Right forelimb (tissue), 1 donor: ENCODE measurements at places on chromosomes 5 and 9.

DNA sequence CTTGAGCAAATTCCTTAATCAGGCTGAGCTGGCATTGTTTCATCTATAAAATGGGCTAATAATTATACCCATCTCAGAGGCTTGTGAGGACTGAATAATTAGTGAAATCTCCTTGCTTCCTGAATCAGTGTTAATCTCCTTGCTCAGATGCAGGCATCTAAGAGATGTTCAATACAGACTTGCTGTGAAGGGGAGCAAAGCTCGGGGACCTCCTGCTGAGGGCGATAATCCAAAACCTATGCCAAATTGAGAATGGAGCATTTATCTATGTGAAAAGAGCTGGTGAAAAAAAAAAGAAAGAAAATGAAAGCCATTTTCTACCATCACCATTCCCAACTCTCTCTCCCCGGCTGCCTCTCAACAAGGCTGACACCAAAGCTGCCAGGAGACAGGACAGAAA, 37.3 kb downstream of the ADRA1B start:
- DNase-seq: no peak

DNA sequence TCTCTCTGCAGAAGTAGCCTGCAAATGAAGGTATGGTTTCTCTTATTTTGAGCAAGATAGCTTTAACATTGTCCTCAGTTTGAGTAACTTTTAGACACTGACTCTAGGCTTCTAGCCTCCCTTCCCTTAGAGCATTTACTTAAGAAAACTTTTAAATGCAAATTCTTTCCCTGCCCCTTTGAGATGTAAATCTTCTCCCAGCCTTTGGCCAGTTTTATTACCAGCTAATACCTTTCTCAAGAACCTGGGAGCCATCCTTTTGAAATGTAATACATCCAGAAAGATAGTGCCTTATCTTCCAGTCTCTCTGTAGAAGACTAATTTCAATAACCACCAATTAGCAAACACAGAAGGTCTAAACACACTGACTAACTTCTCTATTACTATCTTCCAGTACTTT, 688.9 kb upstream of the CDH9 start:
- DNase-seq: no peak

DNA sequence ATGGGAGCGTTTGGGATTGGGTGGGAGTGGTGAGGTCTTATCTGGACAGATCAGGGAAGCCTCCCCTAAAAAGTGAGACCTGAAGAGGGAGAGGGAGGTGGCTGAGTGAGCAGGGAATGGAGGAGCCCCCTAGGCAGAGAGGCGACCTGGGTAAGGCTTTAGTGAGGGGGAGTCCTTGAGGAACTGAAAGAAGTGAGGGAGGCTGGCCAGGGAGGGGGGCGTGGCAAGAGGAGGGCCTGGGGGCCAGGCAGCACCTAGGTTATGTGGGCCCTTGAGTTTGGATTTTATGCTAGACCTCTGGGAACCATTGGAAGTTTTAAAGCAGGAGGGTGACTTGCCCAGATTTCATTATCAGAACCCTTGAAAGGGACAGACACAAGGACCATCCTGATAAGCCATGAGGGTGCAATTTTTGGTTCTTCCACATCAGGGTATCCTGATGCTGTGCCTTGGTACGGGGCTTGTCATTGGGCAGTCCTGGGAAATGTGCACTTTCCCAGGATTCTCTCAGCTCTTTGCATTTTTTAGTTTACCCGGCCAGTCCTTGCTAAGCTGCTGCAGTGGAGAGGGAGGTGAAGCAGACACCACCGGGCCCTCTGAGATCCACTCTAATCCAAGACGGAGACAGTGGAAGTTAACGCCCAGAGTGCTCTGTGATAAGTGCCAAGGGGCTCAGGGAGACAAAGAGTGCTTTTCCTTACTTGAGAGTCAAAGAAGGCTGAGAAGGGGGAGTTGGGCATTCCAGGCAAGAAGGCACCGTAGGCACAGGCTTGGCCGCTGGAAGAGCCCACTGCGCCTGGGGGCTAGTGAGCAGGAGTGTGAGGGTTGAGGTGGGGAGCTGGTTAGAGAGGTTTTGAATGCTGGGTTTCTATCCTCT, 16.1 kb downstream of the GSN start:
- no peak for DNase-seq

DNA sequence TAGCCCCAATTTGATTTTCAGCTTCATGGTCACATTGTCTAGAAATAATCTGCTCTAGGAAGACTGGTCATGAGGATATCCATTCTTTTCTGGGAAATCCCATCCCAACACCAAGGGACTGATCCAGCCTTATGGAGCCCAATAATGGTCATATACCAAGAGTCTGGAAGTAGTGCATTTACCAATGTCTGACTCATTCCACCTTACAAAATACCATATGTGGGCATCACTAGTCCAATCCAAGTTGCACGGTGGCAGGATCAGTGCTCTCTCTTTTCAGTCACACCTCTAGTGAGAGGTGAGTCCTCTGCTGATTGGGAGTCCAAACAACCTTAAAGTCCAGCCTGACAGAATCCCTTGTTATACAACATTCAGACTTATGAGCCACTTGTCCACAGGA, 73.7 kb downstream of the FEM1C start:
- DNase-seq: no peak

DNA sequence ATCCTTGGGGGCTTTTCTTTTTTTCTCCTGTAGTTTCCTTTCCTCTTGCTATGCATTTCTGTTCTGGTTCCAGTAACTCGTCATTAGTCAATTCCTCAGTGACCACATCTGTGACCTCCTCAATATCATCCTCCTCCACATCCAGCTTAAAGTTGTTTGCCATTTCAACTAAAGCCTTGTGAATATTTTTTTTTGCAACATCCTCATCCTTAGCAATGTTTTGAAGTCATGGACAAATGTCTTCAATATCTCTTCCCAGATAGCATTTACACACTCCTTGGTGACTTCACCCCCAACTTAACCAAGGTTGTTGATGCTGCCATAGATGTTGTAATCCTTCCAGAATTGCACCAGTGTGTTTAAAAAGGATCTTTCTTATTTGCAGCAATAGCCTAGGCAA, 14.7 kb upstream of the ADRB2 start:
- no peak for DNase-seq

DNA sequence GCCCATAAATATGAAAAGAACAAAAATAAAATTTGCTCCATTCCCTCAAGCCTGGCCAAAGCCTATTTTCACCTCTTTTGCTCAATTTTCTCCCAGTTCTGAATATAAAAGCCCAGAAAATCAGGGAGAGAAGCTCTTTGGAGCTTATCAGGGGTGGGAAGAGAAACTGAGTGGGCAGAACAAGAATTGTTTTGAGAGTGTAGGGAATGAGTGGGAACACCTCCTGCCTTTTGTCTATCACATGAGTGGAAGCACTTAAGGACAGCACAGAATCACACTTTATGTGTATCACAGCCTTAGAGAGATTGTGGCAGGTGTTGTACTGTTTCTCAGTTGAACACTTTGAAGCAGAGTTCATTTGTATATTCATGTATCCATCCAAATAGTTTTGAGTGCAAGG, 139.2 kb upstream of the HMHB1 start:
- no peak for DNase-seq

- DNase-seq: peak; percentile 49
Measured at GRCh38 chr5:179195561-179196404, 135.6 kb downstream of the ZNF354C start.

DNA sequence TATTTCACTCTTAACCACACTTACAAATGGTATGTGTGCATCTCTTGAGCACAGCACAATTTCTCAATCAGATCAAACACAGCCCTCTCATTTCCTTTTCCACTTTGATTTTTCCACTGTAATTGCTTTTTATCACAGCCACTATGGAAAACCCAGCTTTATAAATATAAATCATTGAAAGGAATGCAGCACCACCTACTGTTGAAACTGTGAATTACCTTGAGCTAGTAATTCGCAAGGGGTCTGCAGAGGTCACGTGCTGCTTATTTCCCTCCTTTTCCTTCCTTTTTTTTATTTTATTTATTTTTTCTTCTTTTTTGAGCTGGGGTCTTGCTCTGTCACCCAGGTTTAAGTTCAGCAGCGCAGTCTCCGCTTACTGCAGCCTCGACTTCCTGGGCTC, 76.9 kb downstream of the CDH6 start:
- DNase-seq: no peak

DNA sequence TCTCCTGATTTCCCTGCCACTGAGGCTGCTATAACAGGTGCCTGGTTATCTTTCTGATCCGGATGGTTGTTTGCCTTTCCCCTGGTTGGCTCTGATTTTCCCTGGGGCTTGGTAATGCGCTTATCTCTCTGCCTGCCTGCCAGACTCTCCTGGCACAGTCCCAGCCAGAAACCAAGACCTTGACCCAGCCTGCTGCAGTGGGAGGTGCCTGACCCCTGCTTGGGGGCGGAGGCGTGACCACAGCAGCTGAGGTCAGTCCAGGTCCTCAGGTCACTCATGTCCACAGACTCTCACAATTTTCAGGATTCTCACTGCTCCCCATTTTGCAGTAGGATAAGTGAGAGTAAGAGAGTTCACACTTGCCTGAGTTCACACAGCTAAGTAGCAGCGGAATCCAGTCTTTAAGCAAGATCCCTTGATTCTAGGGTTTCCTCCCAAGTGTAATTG, 24.4 kb upstream of the SYNPO start:
- no peak for DNase-seq

DNA sequence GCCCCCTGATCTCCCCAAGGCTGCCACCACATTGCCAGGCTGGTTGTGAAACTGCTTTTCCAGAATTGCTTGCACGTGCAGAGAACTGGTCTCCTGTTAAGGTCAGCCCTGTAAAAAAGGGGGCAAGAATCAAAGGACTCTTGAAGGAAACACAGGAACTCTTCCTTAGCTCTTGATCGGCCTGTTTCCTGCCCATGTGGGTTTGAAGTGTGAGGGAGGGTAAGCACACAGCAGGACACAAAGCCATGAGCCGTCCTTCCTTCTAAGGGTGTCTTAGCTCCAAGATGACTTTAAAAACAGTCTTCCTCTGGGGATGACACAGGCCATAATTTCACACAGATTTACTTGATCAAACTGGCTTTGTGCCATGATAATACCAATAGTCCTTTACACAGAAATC, 36.1 kb downstream of the TEK start:
- no peak for DNase-seq

GRCh38 chr5:177094224-177095087, 7.7 kb downstream of the FGFR4 start:
- DNase-seq: peak; percentile 79

DNA sequence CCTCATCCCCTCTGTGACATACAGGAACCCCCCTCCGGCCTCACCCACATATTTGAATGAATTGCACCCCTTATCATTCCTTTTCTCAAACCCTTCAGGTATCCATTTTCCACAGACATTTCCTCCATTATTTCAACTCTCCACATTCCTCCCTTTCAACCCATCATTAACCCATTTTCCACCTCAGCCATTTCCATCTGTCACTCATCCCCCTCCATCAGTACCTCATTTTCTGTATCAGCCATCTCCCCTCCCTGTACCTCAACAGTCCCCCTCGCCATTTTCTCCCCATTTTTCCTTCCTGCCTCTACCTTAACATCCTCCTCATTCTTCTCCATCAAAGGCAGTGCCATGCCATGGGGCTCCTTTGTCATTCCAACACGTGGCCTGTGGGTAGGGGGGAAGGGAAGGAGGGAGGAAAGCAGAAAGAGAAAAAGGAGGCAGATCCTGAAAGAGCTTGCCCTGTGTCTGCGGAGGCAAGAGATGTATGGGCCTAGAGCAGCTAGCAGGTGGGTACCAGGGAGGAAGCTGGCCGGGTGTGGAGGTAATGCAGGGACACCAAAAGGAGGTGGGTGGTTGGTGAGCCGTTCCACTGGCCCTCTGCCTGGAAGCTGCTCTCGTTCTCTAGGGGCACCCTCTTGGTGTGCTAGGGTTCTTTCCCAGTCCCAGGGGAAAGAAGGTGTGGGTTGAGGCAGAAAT, 1.5 kb downstream of the DNAJB5 start:
- no peak for DNase-seq

DNA sequence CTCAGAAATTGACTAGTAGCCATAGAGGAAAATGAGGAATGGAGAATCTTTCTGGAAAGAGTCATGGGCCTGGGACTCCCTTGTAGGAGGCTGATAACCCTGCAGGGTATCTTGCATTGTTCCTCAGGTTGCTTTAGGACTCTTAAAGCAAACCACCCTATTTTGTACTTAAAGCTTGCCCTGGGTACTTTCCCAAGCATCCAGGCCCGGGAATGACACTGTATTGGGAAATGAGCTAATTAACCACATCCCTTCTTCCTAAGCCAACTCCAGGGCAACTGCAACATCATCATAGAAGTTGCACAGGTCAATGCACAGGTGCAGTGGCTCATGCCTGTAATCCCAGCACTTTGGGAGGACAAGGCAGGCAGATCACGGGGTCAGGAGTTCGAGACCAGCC, 55.9 kb downstream of the UGCG start:
- DNase-seq: no peak

DNA sequence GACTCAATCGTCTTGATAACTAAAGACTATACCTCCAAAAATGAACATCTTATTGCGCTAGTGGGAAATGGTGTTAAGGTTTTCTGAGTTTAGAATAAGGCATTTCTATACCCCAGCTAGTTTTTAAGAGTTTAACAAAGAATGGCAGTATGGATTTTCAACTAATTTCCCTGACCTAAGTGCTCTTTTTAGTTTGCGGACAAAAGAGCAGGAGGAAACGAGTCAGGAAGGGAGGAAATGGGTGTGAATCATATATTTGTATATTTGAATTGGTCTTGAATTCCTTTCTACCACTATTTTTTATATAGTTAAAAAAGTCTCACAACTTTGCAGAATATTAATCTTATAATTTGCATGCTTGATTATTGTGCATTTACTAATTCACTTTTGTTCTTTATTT, 516.3 kb upstream of the ZNF608 start:
- DNase-seq: no peak

- DNase-seq: no peak
Measured at GRCh38 chr5:172642051-172642409, 967 bp downstream of the NEURL1B start.

GRCh38 chr9:91541734-91542133, 118.1 kb upstream of the NFIL3 start:
- DNase-seq: no peak

DNA sequence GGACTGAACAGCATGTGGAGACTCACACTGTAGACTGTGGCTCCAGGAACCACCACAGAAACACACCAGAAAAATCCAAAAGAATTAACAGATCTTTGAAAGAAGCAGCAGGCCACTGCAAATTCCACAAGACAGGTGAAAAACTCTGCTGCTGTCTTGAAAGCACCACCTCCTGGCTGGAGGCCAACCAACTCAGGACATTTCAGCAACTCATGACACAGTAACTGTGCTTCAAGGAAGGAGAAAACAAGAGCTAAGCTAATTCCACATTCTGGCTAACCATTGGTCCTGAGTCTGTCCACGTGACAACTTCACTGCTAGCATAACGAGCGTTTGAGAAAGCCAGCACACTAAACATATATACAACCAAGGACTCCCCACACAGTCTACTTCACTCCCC, 625.1 kb downstream of the PRELID2 start:
- DNase-seq: no peak
